Fibroblast of mammary gland (primary cell): ENCODE measurements at places on chromosomes 4 and X.

DNA sequence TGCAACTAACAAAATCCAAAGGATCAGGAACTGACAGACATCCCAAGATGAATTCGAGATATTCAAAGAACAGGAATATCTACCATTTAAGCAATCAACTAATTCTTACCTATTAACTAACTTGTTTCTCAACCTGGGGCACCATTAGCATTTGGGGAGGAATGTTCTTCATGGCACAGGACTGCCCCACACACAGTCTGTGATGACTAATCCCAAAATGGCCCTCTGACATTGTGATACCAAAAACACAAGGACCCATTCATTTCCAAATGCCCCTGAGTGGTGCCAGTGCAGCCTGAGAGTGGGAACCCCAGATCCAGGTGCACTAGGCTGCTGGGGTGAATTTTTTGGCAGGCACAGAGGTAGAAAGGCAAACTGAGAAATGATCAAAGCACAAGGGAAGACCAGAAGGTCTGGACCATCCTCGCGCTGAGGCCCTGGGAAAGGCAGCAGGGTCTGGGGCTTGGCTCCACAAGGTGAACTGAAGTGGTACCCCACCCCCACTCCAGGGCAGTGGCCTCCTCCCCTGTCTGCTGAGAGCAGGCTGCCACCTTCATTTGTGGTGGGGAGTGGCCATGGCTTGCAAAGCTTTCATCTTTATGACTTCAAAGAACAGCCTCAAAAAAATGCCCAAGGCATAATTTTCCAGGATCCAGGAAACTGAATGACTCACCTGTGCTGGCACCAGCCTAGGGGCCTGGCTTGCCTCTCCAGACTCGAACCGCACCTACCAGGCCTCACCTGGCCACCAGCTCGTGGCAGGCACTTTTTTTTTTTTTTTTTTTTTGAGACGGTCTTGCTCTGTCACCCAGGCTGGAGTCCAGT lies 122.4 kb downstream of the BCOR start:
- no peak for DNase-seq

DNA sequence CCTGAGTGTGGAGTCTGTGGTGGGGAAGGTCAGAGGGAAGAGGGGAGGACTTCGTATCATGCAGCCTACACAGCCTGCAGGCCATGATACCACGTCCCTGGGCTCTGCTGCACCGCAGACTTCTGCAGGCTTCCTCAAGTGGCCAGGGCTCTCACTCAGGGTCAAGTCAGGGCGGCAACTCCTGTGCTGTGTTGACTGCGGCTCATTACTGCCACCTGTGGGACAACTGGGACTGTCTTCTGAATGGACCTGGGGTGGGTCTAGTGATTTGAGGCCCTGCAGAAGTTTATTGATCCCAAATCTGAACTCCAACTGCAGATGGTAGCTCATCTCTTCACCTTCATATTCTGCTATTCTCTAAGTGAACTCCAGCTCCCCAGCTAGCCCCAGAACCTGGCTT lies 167.1 kb downstream of the NSUN7 start:
- peak; percentile 57 for DNase-seq

DNA sequence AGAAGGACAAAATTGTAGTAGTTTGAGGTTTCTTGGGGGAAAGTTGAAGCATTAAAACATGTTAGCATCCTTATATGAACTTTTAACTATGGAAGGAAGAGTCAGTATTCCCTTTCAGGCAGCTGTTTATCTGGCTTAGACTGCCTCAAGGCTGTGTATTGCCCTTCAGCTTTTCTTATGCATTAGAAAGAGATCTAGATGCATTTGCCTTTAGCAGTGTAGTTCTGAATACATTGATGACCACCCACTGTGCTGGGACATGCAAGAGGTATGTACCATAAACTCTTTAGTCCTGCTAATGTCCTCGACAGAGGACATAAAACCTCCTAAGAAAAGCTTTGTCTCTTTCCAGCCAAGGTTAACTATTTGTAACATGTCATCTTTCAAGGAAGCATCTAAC lies 2.9 kb downstream of the FAM200B start:
- DNase-seq, result no peak

DNA sequence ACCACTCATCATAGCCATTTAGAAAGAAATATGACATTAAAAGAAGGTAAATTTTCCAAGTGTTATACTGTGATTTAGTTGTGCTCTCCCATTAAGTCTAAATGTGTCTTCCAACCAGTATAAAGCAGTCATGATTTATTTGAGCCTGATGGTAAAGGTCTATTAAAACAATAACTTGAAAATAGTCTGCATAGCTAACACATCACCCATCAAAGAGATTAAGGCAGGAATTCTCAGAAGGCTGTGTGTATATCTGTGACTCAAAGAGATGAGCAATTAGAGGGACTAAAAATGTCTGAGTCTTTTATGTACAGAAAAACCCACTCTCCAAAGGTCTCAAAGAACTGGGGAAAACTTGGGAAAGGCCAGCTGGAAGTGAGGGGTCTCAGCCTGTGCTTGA lies 70.3 kb upstream of the IQCM start:
- DNase-seq, result peak; percentile 53
